ENCODE measurements at places on chromosomes 5 and 9.

GRCh38 chr9:22078081-22078480, 69.0 kb upstream of the CDKN2B start:
- no peak for DNase-seq

DNA sequence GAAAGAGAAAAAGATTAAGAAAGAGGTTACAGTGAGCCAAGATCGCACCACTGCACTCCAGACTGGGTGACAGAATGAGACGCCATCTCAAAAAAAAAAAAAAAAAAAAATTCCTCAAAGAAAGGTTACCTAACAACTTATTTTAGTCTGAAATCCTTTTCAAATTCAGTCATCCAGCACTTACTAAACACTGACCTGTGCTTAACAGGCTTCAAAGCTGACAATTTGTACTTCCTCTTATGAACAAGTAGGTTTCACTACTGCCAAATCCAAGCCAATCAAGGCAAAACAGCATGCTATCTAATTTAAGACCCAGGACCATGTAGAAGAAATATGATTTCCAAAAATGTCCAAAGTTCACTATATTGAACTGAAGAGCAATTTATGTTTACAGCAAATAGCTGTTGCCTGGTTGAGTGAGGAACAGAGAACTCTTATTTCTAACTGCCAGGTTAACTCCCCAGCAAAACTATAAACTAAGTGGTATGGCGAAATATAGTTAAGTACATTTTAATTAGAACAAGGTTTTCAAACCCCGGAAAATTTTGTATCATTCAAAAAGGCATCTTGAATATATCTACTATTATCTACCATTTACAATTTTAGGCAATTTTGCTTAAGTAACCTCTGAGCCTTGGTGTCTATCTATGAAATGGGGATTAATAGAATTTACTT, 13.4 kb downstream of the PWWP2A start:
- DNase-seq = no peak

DNA sequence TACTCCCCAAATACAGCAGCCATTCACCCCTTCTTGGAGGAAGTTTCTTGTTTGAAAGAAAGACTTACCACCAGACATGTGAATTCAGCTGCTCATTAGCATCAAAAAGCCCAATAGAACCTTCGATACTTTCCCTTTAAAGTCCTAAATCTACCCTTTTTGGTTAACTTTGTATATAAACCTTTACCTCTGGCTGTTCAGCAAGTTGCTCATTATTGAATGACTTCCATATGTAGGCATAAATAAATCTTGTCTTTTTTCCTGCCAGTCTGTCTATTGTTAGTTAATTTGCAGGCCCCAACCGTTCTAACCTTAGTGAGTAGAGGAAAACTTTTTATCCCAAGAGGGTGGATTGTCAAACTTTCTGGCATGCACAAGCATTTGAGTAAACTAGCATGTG, 27.9 kb upstream of the FBXL17 start:
- DNase-seq = no peak

DNA sequence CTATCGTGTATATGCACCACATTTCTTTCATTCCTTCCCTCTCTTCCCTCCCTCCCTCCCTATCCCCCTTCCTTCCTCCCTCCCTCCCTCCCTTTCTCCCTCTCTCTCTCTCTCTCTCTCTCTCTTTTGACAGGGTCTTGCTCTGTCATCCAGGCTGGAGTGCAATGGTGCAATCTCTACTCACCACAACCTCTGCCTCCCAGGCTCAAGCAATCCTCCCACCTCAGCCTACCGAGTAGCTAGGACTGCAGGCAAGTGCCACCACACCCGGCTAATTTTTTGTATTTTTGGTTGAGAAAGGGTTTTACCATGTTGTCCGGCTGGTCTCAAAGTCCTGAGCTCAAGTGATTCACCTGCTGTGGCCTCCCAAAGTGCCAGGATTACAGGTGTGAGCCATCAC, 1.1 kb upstream of the ANKS6 start:
- DNase-seq = no peak
